CD4-positive, CD25-positive, alpha-beta regulatory T cell (primary cell): ENCODE measurements at places on chromosomes 1 and 21.

DNA sequence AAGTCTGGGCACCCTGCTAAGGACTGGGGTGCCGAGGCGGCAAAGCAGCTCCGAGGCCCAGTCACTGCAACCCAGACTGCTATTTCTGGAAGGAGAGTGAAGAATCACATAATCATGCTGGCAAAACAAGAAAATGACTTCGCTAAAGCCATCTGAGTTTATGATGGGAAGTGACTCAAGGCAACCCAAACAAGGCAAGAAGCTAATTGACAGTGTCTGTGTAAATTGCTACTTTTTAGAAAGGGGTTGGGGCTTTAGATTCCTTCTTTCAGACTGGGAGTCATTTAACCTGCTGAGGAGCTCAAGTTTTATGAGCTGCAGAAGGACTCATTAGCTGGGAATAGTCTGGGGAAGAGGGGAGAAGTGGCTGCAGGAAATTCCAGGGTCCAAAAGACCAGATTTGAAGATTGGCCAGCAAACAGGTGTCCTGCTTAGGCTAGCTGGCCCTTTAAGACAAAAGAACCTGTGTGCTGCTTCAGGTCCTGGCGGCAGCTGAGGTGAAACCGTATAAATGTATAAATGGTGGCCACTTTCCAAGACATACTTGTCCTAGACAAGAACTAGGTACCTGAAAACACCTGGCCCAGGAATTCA is 28.1 kb downstream of the TSHB start:
- no peak for DNase-seq

DNA sequence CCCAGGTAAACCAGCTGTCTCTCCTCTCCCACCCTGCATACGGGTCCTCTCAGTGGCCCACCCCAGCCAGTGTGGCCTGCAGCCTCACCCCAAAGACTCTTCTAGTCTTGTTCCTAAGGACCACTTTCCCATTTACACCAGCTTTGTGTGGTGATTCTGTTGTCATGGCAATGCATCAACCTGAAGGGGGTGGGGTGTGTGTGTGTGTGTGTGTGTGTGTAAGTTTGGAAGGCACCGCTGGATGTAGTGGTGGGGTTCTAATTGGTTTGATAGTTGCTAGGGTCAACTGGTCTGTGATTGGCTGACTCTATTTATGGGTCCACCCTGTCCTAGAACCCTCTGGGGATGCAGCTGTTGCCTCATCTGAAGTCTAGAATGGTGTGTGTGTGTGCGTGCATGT is 4.7 kb upstream of the CDK18 start:
- DNase-seq = no peak

DNA sequence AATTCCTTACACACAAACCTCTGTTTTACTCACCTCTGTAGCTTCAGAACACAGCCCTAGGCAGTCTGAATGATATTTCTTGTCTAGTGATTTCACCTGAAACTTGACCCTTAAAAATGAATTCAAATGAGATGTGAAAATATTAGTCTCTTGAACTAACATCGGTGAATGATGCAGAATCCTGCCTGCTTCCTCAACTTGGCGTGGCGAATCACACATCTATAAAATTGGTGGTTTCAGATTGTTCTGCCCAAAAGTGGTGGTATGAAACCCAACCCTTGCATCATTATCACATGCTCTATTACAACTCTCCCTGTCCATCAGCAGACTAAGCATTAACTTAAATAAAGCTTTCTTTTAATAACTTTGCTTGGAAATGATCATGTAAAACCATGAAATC is 26.9 kb upstream of the C1orf21 start:
- no peak for DNase-seq

DNA sequence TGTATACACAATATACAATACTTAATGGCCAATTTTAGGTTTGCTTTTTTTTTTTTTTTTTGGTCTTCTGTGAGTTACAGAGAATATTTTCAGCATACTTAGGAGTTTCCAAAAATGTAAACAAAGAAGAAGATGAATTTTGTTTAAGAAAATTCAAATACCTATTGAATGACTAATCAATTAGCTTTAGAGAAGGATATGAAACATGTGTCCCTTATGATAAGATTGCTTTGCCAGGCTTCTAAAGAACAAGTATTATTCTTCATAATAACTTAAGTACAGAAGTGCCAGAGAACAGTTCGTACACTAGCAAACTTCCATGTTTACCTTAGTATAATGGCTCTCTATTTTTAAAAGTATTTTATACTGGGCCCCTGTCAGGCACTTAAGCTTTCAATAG is 1191.0 kb upstream of the NCAM2 start:
- DNase-seq = no peak

- no peak for DNase-seq
These were observed 133.1 kb downstream of the LRRC40 start for GRCh38 chr1:70072231-70072751.

GRCh38 chr1:182340233-182341058 is 51.1 kb downstream of the GLUL start:
- no peak for DNase-seq

DNA sequence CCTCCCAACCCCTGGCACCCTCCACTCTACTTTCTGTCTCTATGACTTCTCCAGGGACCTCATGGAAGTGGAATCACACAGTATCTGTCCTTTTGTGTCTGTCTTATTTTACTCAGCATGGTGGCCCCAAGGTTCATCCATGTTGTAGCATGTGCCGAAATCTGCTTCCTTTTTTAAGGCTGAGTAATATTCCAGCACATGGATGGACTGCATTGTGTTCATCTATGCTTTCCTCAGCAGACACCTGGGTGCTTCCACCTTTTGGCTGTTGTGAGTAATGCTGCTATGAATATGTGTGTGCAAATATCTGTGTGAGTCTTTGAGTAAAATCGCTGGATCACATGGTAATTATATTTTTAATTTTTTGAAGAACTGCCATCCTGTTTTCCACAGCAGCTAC is 1.6 kb upstream of the PFKL start:
- DNase-seq = peak; percentile 34

DNA sequence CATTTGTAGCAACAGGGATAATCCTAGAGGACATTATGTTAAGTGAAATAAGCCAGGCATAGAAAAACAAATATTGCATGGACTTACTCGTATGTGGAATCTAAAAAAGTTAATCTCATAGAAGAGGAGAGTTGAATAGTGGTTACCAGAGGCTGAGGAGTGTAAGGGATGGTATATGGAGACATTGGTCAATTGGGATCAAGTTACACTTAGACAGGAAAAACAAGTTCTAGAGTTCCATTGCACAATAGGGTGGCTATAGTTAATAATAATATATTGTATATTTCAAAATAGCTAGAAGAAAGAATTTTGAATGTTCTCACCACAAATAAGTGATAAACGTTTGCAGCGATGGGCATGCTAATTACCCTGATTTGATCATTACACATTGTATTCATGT is 354.6 kb downstream of the SEC16B start:
- no peak for DNase-seq

DNA sequence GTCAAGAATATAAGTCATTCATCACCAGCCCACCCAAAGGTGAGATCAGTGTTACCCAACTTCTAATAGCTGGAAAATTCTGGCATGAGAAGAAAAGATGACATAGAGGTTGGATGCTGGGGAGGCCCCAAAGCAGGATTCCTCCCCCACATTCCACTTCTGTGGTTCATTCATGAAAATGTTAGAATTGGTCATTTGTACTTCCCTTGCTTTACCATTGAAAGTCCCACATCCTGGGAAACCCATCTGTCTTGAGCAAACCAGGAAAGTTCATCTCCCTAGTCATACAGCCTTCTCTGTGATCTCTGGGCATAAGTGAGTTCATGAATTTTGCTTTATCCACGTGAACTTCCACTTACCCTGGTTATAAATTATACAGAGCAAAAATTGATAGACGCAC is 66.8 kb downstream of the SERINC2 start:
- no peak for DNase-seq

DNA sequence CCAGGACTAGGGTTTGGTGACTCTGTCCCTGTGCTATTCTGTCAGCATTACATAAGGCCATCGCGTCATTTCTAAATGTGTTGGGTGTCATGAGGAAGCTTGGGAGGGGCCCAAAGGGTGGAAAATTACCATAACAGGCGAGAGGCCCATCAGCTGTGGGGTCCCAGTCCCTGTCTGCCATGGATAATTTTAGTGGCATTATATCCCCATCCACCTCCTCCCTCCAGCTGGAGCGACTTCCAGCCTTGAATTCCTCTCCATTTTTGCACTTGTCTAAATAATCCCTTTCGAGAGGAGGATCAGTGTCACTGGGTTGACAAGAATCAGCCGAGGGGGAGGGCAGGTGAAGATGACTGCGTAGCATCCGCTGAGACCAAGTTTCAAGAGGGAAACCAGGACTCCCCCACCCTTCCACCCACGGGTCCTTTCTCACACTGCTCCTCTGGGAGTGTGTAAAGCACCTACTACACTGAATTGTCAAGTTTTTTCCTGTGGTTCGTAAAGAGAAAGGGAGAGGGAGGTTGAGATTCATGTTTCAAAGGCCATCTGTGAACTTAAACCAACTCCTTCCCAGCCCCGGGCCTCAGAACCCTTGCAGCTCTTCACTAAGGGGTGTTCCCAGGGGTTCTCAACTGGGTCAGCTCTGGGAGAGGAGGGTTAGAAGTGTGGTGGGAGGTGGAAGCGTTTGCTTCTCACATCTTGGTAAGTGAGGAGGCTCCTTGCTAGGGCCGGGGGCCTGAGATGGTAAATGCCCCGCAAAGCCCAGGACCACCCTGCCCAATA is 29.2 kb downstream of the VASH2 start:
- peak; percentile 57 for DNase-seq

GRCh38 chr1:24329331-24329730 is 10.2 kb downstream of the GRHL3 start:
- no peak for DNase-seq

DNA sequence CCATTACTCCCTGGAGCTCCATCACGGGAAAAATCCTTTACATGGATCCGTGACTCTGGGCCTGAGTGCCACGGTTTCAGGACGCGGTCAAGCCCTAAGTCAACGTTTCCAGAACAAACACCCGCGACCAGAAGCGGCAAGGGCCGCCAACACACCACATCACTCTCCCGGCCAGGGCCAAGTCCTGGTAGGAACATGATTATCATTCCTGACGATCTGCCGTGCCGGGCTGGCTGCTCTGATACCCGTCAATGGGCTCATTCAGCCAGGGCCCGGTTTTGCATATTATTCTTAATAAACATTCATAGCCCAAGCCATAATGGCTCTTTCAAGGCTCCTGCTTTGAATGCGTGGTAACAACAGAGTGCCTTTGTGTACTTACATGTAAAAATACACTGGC is 44.6 kb upstream of the SIM2 start:
- DNase-seq = no peak

DNA sequence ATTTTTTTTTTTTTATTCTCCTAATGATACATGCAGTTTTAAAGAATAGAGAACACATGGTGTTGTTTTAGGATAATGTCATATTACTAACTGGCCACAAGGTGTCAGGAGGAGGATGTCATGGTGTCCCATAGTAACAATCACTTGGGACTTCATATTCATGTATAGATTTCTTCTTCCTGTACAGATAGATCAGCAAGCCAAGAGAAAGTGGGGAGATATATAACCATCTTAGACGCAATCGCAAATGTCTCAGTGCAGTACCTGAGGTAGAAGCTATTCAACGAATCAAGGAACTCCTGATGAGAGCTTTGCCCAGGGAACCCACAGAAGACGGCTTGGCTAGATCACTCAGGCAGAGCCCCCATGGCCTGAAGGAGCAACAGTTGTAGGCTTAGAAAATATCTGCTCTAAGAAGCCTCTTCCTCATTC is 12.3 kb downstream of the OR2T11 start:
- peak; percentile 57 for DNase-seq

GRCh38 chr1:151967091-151967490 is 26.6 kb downstream of the S100A10 start:
- no peak for DNase-seq

- peak; percentile 2 for DNase-seq
These were observed at the start of gene SPTA1 for GRCh38 chr1:158686111-158687009. Gene SPTA1, minus strand, starts transcription at chr1:158686715. Its CDS starts 198 bp downstream, at chr1:158686517.

DNA sequence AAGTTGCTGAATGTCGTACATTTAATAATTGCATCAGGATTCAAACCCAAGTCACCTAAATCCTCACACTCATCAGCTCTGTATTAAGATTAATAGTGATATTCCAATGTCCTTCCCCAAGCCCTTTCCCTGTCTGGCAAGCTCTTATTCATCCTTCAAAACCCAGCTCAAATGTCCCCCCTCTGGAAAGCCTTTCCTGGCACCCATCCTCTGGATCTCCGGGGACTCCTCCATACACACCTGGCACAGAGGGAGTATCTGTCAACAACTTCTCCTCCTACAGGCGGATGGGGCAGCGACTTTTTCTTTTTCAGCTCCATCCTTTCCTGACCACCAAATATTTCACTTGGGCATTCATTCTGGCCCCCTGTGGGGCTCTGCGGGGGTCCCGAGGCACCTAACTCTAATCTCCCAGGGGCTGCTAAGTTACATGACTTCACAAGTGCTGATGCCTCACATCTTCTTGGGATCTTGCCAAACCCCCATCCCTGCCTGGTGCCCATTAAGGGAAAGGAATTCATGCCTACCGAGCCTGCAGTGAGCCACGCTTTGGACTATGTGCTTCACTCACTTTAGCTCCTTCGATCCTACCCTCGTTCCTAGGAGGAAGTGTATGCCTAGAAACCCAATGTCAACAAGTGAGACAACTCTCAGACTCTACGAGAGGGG is 15.2 kb downstream of the TINAGL1 start:
- no peak for DNase-seq

DNA sequence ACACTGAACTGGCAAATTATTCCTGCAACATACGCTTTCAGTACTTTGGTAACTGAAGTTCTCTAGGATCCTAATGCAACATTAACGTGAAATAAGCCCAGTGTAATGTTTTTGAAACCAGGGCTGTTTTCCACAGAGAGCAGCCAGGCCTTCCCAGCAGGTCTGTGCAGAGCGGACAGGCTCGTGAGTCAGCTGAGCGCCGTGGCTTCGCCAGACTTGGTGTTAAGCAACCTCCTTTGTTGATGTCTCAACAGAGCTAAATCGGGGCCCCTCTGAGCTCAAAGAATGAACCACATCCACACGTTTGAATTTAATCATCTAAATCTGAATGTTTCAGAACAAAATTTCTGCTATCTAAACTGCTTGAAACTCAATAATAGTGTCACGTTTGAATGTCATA is 181.8 kb upstream of the FMN2 start:
- DNase-seq = no peak

- DNase-seq = no peak
These were observed 10.8 kb downstream of the MYOM3 start for GRCh38 chr1:24100945-24101737.

- no peak for DNase-seq
These were observed 61.8 kb upstream of the COA6 start for GRCh38 chr1:234311414-234311813.

- no peak for DNase-seq
These were observed 23.3 kb downstream of the CAPN8 start for GRCh38 chr1:223642237-223642636.

- DNase-seq = no peak
These were observed 9.4 kb upstream of the GNL2 start for GRCh38 chr1:37605061-37605650.

GRCh38 chr1:164953815-164954214 is 394.8 kb downstream of the PBX1 start:
- DNase-seq = no peak

- DNase-seq = no peak
These were observed 181.1 kb downstream of the IGSF21 start for GRCh38 chr1:18288722-18289121.
